ENCODE measurements at places on chromosomes 3 and 15. TPM values are rescaled to one million over a fixed set of nuclear protein-coding genes. Genes with fewer than 3 reads are reported as not detected.
A peak's percentile ranks its signal among the peaks of the same experiment; 100 is the strongest.

The ARL8B gene
- total RNA-seq: 37.7 TPM

DNA sequence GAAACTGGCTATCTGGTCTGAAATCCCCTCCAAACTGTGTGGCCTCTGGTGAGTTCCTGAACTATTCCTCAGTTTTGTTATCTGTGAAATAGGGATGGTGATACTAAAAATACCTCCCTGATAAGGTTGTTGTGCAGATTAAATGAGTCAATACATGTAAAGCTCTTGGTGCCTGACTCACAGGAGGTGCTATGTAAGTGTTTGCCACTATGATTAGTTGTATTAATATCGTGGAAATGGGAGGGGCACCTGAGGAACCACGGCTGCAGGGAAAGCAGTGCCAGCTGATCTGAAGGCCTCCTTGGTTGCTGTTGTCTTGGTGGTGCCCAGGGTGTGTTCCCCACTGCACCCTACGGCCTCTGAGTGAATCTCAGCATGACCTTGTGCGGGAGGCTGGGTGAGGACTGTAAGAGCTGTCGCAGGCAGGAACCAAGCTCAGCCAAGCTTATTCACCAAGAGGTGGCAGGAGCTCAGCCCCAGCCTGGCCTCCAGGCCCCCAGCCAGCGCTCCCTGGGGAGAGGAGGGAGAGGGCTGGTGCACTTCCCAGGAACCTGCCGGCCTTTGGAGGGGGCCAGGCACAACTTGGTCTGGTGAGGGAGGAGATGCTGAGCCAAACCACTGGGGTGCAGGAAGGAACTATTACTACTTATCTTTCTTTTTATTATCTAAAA, 44.8 kb upstream of the CCDC174 start:
- H3K27me3 ChIP-seq: peaks cover 19% of the 10 kb centered on the region
- H3K4me1 ChIP-seq: peaks cover 14% of the 10 kb centered on the region
- no peak for DNase-seq
- no peaks in the 10 kb centered on the region for H3K36me3 ChIP-seq
- H3K4me3 ChIP-seq: no peak overlapping the region
- H3K27ac ChIP-seq: no peak overlapping the region

- no peaks in the 10 kb centered on the region for H3K27me3 ChIP-seq
- H3K4me1 ChIP-seq: no peaks in the 10 kb centered on the region
- H3K36me3 ChIP-seq: no peaks in the 10 kb centered on the region
- no peak overlapping the region for H3K4me3 ChIP-seq
- DNase-seq: no peak
These were observed 180.7 kb upstream of the GRM7 start for GRCh38 chr3:6680119-6680806.

GRCh38 chr3:32946973-32947788, 4.3 kb upstream of the CCR4 start:
- H3K27me3 ChIP-seq: peaks cover 10% of the 10 kb centered on the region
- H3K4me1 ChIP-seq: peaks cover 4% of the 10 kb centered on the region
- H3K27ac ChIP-seq: no peak overlapping the region
- H3K36me3 ChIP-seq: no peaks in the 10 kb centered on the region

The SHC4 gene
- total RNA-seq: 0.36 TPM

DNA sequence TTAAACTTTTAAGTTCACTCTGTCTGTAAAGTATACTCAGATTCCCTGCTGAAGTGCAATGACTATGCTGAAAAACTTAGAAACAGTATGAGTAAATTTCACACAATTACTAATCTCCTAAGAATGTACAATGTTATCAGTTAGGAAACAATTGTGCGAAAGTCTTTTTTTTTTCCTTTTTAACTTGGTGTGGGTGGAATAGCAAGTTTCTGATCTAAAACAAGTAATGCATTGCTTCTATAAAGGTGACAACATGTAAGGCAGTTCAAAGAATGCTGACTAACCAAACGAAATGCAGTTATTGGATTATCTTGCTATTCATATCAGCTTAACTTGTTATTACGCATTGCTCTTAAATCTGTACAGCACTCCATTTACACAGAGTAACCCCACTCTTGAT, 19.3 kb upstream of the SLC12A8 start:
- DNase-seq: no peak
- no peak overlapping the region for H3K27ac ChIP-seq
- H3K27me3 ChIP-seq: no peaks in the 10 kb centered on the region
- H3K4me3 ChIP-seq: no peak overlapping the region

The KBTBD13 gene
- not detected for total RNA-seq

The ZNF860 gene
- total RNA-seq: 2.2 TPM

The LSAMP gene
- total RNA-seq: 20.7 TPM

The RASGRP1 gene
- 1.5 TPM for total RNA-seq

GRCh38 chr3:170467007-170467406, 48.3 kb downstream of the CLDN11 start:
- peaks cover 44% of the 10 kb centered on the region for H3K4me1 ChIP-seq
- no peak for DNase-seq
- H3K4me3 ChIP-seq: no peak overlapping the region
- H3K27ac ChIP-seq: no peak overlapping the region
- H3K27me3 ChIP-seq: peaks cover 12% of the 10 kb centered on the region

DNA sequence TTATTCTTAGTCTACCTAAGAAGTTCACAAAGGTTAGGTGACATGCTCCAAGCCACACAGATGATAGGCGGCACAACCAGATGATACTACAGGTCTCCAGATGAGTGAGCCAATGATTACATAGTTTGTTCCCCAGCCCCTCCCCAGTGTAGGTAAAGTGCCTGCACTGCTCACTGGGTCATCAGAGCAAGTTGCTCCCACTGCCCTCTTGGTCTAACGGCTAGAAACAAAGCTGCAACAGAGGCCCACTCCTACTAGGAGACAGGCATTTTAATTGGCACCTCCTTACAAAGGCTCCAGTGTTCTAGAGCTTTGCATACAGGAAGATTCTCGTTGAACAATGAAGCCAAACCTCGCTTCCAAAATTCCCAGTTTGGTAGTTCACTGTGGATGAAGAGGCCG, 47.3 kb downstream of the TMEM44 start:
- peak overlapping the region; percentile 86 for H3K27ac ChIP-seq
- peaks cover 15% of the 10 kb centered on the region for H3K4me1 ChIP-seq
- H3K27me3 ChIP-seq: no peaks in the 10 kb centered on the region
- peak overlapping the region; percentile 58 for H3K4me3 ChIP-seq
- peaks cover 6% of the 10 kb centered on the region for H3K36me3 ChIP-seq

The DNASE1L3 gene
- not detected for total RNA-seq

DNA sequence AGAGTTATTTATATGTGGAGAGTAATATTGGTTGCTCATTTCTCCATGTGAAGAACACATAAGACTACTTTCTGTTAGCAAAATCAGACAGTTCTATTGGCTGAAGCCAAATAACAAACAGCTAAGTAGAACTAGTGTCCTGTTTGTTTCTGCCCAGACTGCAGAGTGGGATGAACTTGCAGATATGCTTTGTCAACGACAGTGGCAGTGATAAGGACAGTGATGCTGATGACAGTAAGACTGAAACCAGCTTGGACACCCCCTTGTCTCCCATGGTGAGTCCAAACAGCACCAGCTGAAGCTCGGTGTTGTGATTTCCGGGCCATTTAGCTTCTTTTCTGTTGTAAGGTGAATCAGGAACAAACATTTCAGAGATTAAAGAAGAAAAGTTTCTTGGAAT, 102.6 kb upstream of the IL12A start:
- peaks cover 4% of the 10 kb centered on the region for H3K4me1 ChIP-seq
- no peaks in the 10 kb centered on the region for H3K27me3 ChIP-seq
- no peak overlapping the region for H3K4me3 ChIP-seq
- no peak for DNase-seq
- H3K27ac ChIP-seq: no peak overlapping the region

- no peak overlapping the region for H3K27ac ChIP-seq
- no peak overlapping the region for H3K4me3 ChIP-seq
- H3K4me1 ChIP-seq: no peaks in the 10 kb centered on the region
- no peaks in the 10 kb centered on the region for H3K27me3 ChIP-seq
- H3K36me3 ChIP-seq: no peaks in the 10 kb centered on the region
- DNase-seq: no peak
These were observed 18.9 kb downstream of the COLQ start for GRCh38 chr3:15502616-15503015.

GRCh38 chr3:77065750-77066149, 25.9 kb downstream of the ROBO2 start:
- H3K4me3 ChIP-seq: no peak overlapping the region

DNA sequence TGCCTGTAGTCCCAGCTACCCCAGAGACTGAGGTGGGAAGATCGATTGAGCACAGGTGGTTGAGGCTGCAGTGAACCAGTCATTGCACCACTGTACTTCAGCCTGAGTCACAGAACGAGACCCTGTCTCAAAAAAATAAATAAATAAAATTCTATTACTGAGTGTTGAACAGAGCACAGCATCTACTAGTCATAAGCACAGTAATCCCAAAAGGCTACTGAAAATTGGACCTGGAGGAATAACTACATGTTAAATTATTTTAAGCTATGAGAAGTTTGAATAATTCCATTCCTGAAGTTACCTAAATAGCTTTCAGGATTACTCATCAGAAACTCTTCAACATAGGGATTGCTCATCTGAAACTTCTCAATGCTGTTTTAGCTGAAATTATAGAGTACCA, 43.4 kb downstream of the ARMC8 start:
- peaks cover 2% of the 10 kb centered on the region for H3K4me1 ChIP-seq
- H3K4me3 ChIP-seq: no peak overlapping the region
- H3K27ac ChIP-seq: no peak overlapping the region
- H3K27me3 ChIP-seq: no peaks in the 10 kb centered on the region

DNA sequence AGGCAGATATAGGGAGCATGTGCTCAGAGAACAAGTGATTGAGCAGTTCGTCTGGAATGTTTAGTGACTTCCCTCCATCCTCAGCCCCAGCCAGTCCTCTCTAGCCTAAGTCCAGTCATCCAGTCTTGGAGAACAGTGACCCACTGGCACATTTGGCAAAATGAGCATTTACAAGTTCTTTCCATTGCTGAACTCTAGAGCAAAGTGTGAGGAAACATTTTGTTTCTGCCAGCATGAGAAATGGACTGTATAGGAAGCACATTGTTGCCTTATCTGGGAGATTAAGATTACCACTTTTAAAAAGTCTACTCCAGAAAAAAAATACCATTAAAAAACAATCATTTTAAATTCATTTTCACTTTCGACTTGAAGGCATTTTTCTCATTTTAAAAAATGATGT, 353.6 kb downstream of the SHQ1 start:
- no peak for DNase-seq
- no peak overlapping the region for H3K27ac ChIP-seq
- H3K4me3 ChIP-seq: no peak overlapping the region
- H3K36me3 ChIP-seq: no peaks in the 10 kb centered on the region

The SLC51B gene
- not detected for total RNA-seq
